ENCODE measurements at places on chromosomes 3 and 15.
A peak's percentile ranks its signal among the peaks of the same experiment; 100 is the strongest.

GRCh38 chr15:41585127-41586047 lies 26.4 kb downstream of the TYRO3 start:
- DNase-seq, result peak; percentile 25

DNA sequence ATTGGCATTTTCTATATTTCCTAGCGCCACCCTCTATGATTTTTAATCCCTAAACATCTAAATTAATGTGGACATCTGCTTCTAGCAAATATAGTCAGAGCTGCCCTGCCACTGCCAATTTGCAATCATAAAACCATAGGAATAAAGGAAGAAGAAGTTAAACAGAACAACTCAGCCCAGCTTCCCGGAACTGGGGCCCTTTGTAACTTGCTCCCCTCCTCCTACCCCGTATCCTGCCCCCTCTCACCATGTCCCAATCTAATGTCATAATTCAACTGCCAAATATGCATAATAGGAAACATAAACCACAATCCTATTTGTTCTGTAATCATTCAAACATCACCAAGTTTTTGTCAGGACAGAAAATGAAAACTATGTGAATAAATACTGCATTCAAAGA lies 74.4 kb upstream of the ACP3 start:
- no peak for DNase-seq

- no peak for DNase-seq
These were observed 98.2 kb downstream of the PLCH1 start for GRCh38 chr3:155646669-155647068.

DNA sequence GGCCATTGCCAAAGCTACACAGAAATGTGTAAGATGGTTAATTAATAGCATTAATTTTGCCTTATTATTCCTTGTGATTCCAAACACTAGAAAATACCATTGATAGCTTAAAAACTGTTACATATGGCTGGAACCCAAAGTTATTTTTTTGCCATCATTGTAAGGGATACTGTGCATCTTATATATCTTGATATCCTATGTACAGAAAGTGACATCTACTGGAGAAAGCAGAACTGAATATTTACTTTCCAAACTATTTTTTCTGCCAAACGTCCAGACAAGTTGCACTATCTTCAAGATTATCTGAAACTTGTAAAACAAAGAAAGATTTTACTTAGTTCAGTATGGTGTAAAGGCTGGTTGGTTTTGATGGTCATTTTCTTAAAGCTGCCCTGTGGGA lies 33.3 kb upstream of the MEIS2 start:
- DNase-seq, result no peak

All from activated T-cell treated with anti-CD3 and anti-CD28 coated beads for 48 hours (primary cell).